ENCODE measurements at places on chromosomes 3 and 15.

- ATAC-seq: no peak
These were observed 100.0 kb downstream of the THBS1 start for GRCh38 chr15:39680868-39681267.

GRCh38 chr15:56963126-56963525 lies 44.7 kb downstream of the TCF12 start:
- no peak for ATAC-seq

GRCh38 chr15:74390647-74391288 lies 23.3 kb upstream of the CYP11A1 start:
- ATAC-seq: peak; percentile 38

DNA sequence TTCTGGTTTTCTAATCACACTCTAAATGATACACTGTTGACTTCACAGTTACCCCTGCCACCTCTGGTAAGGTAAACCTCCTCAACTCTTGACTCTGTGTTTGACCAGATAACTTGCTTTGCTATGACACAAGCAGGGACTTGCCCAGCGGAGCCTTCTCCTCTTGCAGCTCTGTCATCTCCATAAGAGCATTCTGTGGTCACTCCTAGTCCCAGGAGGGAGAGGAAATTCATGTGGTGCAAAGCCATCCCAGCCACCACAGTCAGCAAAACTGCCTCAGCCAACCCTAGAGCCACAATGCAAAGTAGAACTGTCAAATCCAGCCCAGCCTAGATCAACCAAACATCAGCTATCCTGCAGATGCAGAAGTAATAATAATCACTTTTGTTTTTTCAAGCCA lies 144.7 kb upstream of the GADL1 start:
- ATAC-seq: no peak

- no peak for ATAC-seq
These were observed 164.1 kb upstream of the LRRFIP2 start for GRCh38 chr3:37338500-37338899.

DNA sequence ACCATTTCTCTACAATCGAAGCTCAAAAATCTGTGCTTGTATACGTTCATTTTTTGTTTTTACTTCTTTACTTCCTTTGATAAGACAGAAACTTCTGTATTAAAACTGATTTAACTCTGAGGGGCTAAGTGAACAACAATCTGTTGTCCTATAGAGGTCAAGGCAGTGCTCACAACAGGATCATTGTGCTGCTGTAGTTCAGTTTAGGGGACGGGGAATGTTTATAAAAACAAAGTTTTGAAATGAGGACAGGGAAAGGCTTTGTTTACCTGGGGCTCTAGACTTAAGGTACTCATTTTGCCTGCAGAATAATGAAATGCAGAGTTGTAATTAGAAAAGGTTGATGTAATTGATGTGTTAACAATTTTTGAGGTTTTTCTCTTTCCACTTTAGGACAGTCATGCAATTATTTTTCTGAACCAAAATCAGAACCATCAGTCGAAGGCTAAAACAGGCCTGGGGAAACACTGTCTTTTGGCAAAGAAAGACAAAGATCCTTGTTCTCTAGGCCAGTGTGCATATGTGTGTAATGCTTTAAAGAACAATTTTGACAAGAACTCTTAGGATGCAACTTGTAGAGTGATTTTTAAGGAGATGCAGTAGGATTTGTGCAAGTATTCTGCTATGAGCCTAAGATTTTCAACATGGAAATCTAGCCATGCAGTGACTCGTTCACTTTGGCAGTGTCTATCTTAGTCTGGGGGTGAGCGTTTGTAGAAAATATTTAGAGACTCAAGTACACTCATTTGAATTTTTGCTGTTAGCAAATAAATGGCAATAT lies 165.2 kb downstream of the PGPEP1L start:
- ATAC-seq: no peak

All from activated T-helper 17 cell treated with anti-CD3 and anti-CD28 coated beads, Interleukin-2, amount 50 U/mL, for 72 hours (primary cell).